ENCODE measurements at places on chromosomes 4 and X.

GRCh38 chrX:13005661-13006473 is 31.0 kb downstream of the TMSB4X start:
- H3K27me3 ChIP-seq = no peaks in the 10 kb centered on the region
- peak overlapping the region; percentile 99 for H3K27ac ChIP-seq
- no peaks in the 10 kb centered on the region for H3K36me3 ChIP-seq
- H3K4me1 ChIP-seq = peaks cover 79% of the 10 kb centered on the region

- H3K4me3 ChIP-seq = no peak overlapping the region
- H3K36me3 ChIP-seq = no peaks in the 10 kb centered on the region
- no peaks in the 10 kb centered on the region for H3K27me3 ChIP-seq
- H3K4me1 ChIP-seq = no peaks in the 10 kb centered on the region
These were observed 61.8 kb downstream of the VMA21 start for GRCh38 chrX:151458824-151459223.

DNA sequence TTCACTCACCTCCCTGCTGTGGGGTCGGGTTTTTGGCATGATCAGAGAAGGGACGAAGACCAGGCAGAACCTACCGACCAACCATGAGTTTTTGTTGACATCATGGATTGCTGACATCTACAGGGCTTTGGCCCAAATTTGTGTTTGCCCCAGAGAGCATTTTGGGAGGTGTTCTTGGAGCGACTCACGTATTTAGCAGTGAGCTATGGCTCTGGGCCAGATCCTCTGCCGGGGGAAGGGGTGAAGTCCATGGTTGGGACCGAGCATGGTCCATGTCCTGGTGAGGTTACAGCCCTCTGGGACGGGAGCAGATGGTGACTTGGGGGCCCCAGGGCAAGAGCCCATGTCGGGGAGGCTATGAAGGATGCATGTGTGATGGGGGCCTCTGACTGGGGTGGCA is 17.4 kb downstream of the SORCS2 start:
- H3K27ac ChIP-seq = no peak overlapping the region
- no peaks in the 10 kb centered on the region for H3K4me1 ChIP-seq
- H3K36me3 ChIP-seq = no peaks in the 10 kb centered on the region
- no peak for DNase-seq

GRCh38 chr4:4568806-4569427 is 27.1 kb upstream of the STX18 start:
- no peaks in the 10 kb centered on the region for H3K27me3 ChIP-seq
- no peaks in the 10 kb centered on the region for H3K4me1 ChIP-seq
- peaks cover 28% of the 10 kb centered on the region for H3K36me3 ChIP-seq
- H3K4me3 ChIP-seq = no peak overlapping the region
- DNase-seq = no peak
- no peak overlapping the region for H3K27ac ChIP-seq

DNA sequence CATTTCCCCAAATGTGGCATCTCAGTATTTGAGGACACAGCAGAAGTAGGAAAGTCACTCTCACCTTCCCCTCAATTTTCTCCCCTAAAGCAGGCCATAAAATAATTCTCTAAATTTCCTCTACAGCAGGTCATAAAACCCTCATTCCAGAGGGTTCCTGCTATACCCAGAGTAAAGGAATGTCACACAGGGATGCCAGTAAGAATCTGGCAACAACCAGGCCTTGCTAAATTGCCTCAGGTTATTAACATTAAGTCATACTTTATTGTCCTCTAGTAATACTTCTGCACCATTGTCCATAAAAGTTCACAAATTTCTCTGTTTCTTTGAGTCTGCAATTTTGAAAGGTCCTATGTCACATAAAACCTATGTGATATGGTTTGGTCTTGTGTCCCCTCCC is 685.7 kb upstream of the SLIT2 start:
- H3K27ac ChIP-seq = no peak overlapping the region
- H3K27me3 ChIP-seq = no peaks in the 10 kb centered on the region
- H3K4me1 ChIP-seq = no peaks in the 10 kb centered on the region
- H3K36me3 ChIP-seq = no peaks in the 10 kb centered on the region

GRCh38 chr4:52560844-52561280 is 98.2 kb downstream of the USP46 start:
- H3K4me1 ChIP-seq = no peaks in the 10 kb centered on the region
- H3K27ac ChIP-seq = no peak overlapping the region
- no peak for DNase-seq
- no peak overlapping the region for H3K4me3 ChIP-seq
- peaks cover 9% of the 10 kb centered on the region for H3K27me3 ChIP-seq
- H3K36me3 ChIP-seq = no peaks in the 10 kb centered on the region

GRCh38 chr4:2937146-2937857 is 25.9 kb downstream of the NOP14 start:
- peak overlapping the region; percentile 90 for H3K4me3 ChIP-seq
- no peaks in the 10 kb centered on the region for H3K27me3 ChIP-seq
- H3K36me3 ChIP-seq = peaks cover 62% of the 10 kb centered on the region

DNA sequence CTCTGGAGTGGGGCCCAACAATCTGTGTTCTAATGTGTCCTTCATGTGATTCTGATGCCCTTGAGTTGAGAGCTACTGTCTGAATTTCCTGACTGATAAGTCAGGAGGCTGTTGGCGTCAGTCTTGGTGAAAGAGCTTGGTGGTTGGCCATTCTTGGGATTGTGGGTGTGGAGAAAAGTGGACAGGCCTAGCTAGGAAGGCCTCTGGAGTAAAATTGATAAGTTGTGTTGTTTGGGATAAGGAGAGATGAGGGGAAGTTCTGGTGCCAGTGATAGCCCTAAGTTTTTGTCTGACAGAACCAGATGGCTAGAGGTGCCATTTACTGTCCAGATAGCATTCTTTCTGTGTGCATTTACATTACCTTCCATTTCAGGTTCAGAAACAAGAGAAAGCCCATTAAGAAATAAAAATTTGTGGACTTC is 11.7 kb downstream of the NSD2 start:
- no peaks in the 10 kb centered on the region for H3K27me3 ChIP-seq
- H3K27ac ChIP-seq = no peak overlapping the region
- no peak for DNase-seq
- H3K36me3 ChIP-seq = peaks cover 33% of the 10 kb centered on the region

GRCh38 chrX:30659421-30659820 is 6.2 kb downstream of the GK start:
- peaks cover 51% of the 10 kb centered on the region for H3K4me1 ChIP-seq
- no peak overlapping the region for H3K4me3 ChIP-seq

GRCh38 chrX:134520860-134521390 is 61.0 kb downstream of the HPRT1 start:
- no peak for DNase-seq
- no peaks in the 10 kb centered on the region for H3K27me3 ChIP-seq
- no peak overlapping the region for H3K27ac ChIP-seq
- no peak overlapping the region for H3K4me3 ChIP-seq
- H3K36me3 ChIP-seq = peaks cover 13% of the 10 kb centered on the region

DNA sequence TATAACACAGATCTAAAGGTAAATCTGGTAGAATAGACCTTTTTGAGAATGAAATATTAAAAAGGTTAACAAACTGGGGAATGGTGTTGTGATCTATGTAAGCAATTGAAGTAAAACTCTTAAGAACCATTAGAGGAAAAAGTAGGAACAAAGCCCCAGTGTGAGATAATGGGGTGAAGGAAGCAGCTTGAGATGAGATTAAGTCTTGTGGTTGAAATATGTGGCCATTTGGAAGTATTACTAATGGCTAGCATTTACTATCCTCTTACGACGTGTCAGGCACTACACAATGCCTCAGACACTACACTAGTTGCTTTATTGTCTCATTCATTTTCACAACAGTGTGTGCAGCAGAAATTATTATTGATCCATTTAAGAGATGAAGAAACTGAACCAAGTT is 25.9 kb upstream of the NDNF start:
- H3K36me3 ChIP-seq = no peaks in the 10 kb centered on the region
- no peak for DNase-seq
- H3K4me1 ChIP-seq = no peaks in the 10 kb centered on the region
- H3K27me3 ChIP-seq = no peaks in the 10 kb centered on the region
- no peak overlapping the region for H3K27ac ChIP-seq
- H3K4me3 ChIP-seq = no peak overlapping the region

- no peak overlapping the region for H3K27ac ChIP-seq
- no peaks in the 10 kb centered on the region for H3K36me3 ChIP-seq
- peak overlapping the region; percentile 6 for H3K4me3 ChIP-seq
- H3K27me3 ChIP-seq = peaks cover 29% of the 10 kb centered on the region
- DNase-seq = no peak
These were observed 2.6 kb downstream of the ARHGAP24 start for GRCh38 chr4:85477534-85477933.

GRCh38 chr4:37659696-37660095 is 26.5 kb downstream of the RELL1 start:
- no peaks in the 10 kb centered on the region for H3K27me3 ChIP-seq
- peaks cover 26% of the 10 kb centered on the region for H3K4me1 ChIP-seq
- DNase-seq = no peak
- no peak overlapping the region for H3K27ac ChIP-seq
- no peak overlapping the region for H3K4me3 ChIP-seq
- H3K36me3 ChIP-seq = peaks cover 33% of the 10 kb centered on the region

- no peak for DNase-seq
- H3K4me3 ChIP-seq = no peak overlapping the region
- H3K4me1 ChIP-seq = no peaks in the 10 kb centered on the region
These were observed 52.6 kb upstream of the PDHA1 start for GRCh38 chrX:19291086-19291485.

GRCh38 chr4:66017671-66018070 is 347.4 kb upstream of the EPHA5 start:
- H3K36me3 ChIP-seq = no peaks in the 10 kb centered on the region
- DNase-seq = no peak
- H3K4me1 ChIP-seq = no peaks in the 10 kb centered on the region
- H3K27ac ChIP-seq = no peak overlapping the region
- no peaks in the 10 kb centered on the region for H3K27me3 ChIP-seq

DNA sequence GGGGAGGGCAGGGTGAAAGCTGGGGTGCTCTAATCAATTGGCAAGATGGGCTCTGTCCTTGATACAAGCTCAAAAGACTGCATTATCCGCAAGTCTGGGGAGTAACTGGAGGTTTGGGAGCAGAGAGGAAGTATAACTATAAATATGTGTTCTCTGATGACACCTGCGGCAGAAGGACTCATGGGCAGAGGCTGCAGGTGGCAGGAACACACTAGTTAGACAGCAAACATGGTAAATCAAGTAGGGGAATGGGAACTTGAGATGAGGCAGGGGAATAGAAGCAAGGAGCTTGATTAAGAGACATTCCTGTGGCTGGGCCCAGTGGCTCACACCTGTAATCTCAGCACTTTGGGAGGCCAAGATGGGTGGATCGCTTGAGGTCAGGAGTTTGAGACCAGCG is 30.3 kb downstream of the SH3KBP1 start:
- peak overlapping the region; percentile 29 for H3K27ac ChIP-seq
- H3K36me3 ChIP-seq = peaks cover 11% of the 10 kb centered on the region
- DNase-seq = no peak
- H3K4me3 ChIP-seq = no peak overlapping the region

DNA sequence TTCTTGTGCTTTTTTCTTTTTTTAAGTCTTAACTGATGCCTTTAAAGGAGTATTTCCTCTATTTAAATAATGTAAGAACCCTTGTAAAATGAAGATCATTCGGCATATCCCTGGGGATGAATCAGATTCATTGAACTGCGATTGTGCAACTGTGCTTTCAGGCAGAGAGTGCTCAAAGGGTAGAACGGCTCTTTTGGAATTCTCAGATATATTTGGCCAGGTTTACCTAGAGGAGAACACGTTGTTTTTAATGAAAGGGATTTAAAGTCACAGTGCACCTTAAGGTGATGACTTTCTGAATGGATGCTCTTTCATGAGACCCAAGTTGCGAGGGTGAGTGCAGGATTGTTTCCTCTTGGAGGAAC is 51.6 kb upstream of the ELOVL6 start:
- no peaks in the 10 kb centered on the region for H3K4me1 ChIP-seq
- DNase-seq = no peak
- no peak overlapping the region for H3K27ac ChIP-seq
- no peaks in the 10 kb centered on the region for H3K27me3 ChIP-seq
- H3K36me3 ChIP-seq = no peaks in the 10 kb centered on the region
- no peak overlapping the region for H3K4me3 ChIP-seq

DNA sequence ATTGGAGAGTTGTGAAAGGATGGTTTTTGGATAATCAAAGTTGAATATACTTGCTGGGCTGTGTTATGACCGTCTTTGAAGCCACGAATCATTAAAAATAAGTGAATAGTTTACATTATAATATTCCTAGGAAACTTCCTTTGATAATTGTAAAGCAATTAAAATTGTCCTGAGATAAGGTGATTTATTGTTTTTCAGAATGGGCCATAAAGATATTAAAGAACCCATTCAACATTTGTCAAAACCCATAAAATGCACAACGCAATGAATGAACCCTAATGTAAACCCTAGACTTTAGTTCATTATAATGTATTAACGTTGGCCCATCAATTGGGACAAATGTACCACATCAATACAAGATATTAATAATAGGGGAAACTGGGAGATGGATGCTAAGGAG is 11.4 kb downstream of the FHL1 start:
- no peak overlapping the region for H3K27ac ChIP-seq
- peaks cover 2% of the 10 kb centered on the region for H3K4me1 ChIP-seq
- DNase-seq = no peak
- H3K36me3 ChIP-seq = no peaks in the 10 kb centered on the region

DNA sequence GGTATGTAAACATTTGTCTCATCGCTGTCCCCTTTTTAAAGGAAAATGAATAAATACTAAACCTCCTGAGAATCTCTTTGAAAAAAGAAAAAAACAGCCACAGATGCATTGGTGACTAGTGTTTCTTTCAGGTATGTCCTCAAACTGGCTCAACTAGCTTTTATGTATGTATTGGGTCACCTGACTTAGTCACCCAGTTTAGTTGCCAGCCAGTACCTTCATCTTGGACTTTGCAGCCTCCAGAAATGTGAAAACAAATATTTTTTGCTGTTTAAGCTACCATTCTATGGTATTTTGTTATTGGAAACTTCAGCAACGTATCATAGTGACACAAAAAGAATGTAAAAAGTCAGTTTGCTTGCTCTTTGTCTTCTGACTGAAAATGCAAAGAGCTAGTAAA is 1263.5 kb downstream of the FAM133A start:
- DNase-seq = no peak
- H3K27me3 ChIP-seq = no peaks in the 10 kb centered on the region
- H3K4me1 ChIP-seq = no peaks in the 10 kb centered on the region
- H3K4me3 ChIP-seq = no peak overlapping the region
- no peaks in the 10 kb centered on the region for H3K36me3 ChIP-seq

GRCh38 chr4:177728361-177729152 is 286.3 kb upstream of the AGA start:
- no peaks in the 10 kb centered on the region for H3K4me1 ChIP-seq
- H3K36me3 ChIP-seq = no peaks in the 10 kb centered on the region
- H3K27me3 ChIP-seq = peaks cover 2% of the 10 kb centered on the region
- no peak overlapping the region for H3K4me3 ChIP-seq
- no peak for DNase-seq

- no peak overlapping the region for H3K27ac ChIP-seq
- H3K27me3 ChIP-seq = no peaks in the 10 kb centered on the region
- H3K4me1 ChIP-seq = no peaks in the 10 kb centered on the region
- no peak overlapping the region for H3K4me3 ChIP-seq
- H3K36me3 ChIP-seq = no peaks in the 10 kb centered on the region
These were observed 406.4 kb downstream of the FAM47A start for GRCh38 chrX:33725535-33726210.

All from activated naive CD8-positive, alpha-beta T cell treated with anti-CD3 and anti-CD28 coated beads, Interleukin-2, amount 50 U/mL, for 24 hours (primary cell).